Occipital lobe (tissue), 3 donors: ENCODE measurements at places on chromosomes 6 and 20.
A peak's percentile ranks its signal among the peaks of the same experiment; 100 is the strongest.

DNA sequence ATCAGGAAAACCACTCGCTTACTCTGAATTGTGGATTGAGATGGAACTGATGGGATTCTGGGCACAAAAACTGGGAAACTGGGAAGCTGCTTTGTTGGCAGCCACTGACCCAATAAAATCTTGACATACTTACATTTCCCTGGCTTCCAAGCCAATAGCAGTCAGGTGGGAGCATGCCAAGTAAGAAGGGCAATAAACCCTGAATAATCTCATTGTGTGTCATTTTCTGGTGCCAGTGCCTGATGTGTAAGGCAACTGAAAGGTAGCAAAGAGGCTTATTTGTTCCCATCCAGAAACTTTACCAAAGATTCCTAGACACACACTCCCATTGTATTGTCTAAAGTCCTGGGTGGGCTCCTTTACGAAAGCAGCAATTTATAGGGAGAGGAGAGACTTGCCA, 93.2 kb downstream of the TBX18 start:
- no peak for DNase-seq

GRCh38 chr6:147449405-147450161, 58.9 kb upstream of the SAMD5 start:
- DNase-seq: no peak

- no peak for DNase-seq
Measured at GRCh38 chr20:5397393-5397792, 80.6 kb upstream of the PROKR2 start.

GRCh38 chr6:26021001-26021349, 58.4 kb downstream of the TRIM38 start:
- DNase-seq: peak; percentile 35

DNA sequence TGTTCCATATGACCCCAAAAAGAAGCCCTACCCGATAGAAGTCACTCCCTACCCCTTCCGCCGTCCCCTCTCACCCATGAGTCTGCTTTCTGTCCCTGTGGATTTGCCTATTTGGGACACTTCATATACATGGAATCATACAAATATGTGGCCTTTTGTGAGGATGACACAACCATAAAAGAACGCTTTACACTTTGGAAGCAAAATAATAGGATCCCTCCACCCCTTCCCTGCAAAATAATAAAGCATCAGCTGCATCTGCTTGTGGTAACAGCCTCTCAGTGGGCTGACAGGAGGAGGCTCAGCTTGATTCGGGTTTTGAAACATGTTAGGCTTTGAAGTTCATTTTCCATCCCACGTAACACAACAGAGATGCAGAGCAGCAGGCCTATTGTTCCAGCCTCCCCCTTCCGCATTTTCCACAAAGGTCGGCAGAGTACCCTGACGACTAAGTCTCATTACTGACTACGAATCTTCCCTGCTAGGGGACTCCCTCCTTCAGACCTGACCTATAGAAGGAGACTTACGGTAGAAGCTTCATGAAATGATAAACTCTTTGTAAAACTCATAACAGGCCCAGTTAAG, 99.1 kb downstream of the ALDH8A1 start:
- no peak for DNase-seq

DNA sequence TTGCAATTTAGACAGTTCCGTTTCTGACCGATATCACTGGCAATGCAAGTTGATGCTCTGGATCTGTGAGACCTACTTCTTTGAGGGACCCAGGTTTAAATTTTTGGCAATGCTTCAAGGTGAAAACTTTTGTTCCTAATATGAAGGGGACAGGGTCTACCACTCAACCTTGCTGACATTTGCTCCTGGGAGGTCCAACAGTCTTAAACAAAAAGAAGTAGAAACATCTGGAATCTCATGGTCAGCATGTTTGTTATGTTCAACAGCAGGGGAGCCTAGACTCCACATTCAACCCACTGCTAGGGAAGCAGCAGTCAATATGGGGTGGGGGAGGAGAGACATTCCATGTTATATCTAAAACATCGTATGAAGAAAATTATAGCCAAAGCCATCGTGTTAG, 196.4 kb downstream of the SIM1 start:
- DNase-seq: no peak

DNA sequence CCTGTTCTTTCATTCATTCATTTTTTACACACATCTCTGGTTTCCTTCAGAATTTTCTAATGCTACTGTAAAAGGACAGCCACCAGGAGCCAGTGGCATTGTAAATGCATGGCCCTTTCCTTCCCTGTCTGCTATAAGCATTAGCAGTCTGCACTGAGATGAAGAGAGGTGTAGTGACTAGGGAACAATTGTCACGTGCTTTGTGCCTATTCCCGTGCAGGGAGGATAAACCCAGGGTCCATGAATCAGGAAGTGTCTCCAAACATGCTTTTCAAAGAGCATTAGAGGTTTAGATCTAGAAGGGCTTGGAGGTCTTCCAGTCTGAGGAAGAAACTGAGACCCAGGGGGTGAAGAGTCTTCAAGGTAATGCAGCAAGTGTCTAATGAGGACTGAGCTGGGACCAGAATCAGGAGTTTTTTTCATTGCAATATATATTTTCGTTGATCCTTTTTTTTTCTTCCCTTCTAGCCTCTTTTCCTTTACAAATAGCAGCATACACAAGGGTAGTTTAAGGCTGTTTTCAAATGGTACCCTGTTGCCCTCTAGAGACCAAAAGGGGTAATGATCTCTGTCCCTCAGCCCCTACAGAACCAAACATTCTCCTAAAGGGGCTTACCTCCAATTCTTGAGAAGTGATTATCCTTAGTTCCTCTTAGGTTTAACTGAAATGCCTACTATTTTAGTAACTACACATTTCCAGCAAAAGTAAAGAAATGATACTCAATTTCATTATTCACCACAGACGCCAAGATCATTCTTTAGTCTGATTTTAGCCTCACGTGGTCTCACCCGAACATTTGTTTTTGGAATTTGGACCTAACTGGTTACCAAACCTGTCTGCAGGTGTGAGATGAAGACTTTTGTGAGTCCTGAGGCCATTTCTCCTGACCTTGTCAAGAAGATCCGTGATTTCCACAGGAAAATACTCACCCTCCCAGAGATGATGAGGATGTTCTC, 6.6 kb downstream of the TRIM15 start:
- DNase-seq: no peak

GRCh38 chr20:32482442-32483261, 102.5 kb downstream of the NOL4L start:
- DNase-seq: no peak

DNA sequence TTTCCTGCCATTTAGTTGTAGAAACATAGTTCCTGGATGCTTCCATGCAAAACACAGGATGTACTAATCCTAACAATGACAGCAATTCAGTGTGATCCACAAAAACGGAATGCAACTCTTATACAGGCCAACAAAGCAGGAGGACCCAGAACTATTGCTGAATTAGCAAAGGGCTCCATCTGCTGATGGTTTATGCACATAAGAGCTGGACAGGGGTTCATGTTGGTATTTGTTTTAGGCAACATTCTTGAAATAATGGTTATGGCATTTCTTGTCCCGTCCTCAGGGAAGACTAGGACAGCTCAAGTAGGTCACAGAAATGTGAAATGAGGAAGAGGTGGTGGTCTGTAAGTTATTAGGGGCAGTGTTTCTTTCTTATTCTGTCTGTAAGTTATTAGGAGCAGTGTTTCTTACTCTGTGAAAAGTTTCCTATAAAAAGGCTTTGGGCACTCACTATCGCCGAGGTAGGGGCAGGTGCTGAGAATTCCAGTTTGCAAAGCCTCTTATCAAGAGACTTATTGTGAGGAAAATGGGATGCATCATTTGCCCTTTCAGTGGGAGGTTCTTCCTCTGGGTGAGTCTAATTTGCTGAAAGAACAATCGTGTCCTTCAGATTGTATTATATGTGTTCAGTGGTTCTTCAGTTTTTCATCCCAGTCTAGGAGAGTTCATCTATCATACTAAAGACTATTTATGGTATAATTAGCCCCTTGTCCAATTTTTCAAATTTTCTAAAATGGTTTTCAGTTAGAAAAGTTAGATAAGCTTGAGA, 171.1 kb downstream of the MCHR2 start:
- DNase-seq: no peak

DNA sequence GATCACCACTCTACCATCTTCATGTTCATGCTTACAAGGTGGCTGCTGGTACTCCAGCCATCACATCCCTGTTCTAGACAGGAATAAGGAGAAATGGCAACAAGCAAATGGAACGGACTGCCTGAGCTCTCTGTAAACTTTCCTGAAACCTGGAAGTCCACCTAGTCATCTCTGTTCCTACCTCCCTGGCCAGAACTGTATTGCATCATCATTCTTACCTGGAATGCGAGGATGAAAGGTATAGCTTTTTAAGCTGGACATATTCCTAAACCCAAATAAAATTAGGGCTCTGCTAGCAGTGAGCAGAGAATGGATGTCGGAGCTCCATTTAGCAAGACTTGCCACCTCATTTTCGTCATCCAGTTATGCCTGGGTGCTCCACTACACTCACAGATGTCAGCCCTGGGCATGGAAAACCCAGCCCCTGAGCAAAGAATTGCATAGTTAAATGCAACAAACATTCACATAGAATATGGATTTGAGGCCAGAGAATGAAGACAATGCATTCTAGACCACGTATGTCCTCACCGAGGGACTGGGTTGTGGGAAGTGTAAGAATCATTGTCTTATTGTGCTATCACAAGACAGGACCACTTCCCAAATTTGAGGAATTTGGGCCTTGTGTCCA, 214.3 kb upstream of the CDYL start:
- no peak for DNase-seq

DNA sequence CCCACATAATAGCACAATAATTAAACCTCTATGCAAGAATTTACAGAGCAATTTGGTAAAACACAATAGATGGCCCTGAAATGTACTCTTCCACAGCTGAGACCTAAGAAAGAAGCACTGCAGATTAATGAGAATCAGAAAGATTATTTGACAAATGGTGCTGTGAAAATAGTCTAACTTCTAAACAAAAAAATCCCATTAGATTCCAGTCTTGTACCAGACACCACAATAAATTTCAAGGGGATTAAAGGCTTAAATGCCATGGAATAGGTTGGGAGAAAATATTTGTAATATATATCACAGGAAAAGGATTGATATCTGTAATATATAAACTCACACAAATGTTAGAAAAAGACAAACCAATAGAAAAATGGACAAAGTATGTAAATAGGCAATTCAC, 14.4 kb downstream of the TMEM244 start:
- DNase-seq: no peak

DNA sequence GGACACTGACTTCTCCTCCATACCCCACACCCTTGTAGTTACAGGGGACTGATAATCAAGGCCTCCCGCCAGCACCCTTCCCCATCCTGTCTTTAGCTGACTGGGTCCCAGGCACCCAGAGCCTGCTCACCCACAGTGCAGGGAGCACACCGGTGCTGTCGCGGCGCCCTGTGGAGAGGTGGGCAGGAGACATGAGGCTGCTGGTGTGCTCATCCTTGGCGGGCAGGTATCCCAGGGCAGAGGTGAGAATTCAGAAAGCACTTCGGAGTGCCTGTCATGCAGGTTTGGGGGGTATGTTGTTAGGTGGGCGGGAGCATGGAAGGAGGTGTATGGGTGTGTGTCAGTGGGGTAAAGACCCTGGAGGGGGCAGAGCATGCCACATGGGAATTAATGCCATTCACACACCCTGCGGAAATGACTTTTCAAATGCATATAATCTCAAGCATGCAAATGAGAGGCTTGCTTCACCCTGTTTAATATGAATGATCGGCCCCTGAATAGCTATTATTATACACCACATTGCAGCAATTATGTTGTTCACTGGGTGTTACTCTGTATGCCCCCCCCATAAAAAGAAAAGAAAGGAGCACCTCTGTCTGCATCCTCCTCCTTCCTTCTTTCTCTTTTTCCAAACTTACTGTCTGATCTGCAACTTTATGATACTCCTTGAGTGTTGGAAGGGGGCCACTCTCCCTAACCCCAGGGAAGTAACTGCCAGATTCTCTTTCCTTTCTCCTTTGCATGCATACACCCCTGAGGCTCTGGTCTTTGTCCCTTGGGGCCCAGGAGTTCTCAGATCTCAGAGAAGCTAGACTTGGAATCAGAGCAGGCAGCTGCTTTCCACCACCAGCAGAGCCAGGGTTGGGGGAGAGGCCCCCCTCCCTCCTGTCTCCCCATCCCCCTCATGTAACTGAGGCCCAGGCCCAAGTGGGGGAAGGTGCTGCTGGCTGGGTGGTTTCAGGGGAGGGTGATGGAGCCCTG, 16.0 kb downstream of the FOXP4 start:
- no peak for DNase-seq

DNA sequence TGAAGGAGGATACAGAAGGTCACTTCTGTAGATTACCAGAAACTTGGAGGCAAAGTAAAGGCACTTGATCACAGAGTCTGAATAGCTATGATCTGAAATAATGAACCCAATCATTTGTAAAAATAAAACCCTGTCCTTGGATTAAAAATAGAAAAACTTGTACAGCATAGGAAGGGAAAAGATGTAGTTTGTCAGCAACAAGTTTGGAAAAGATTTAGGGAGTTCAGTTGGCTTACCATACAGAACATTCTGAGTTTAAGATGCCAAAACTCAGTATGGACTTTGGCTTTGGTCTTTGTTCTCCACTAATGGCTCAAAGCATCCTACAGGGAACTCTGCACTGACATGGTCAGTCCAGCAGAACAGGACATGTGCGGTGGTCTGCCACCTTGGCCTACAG, 240.6 kb downstream of the BCKDHB start:
- no peak for DNase-seq

GRCh38 chr6:17867880-17868279, 119.6 kb downstream of the KIF13A start:
- no peak for DNase-seq

DNA sequence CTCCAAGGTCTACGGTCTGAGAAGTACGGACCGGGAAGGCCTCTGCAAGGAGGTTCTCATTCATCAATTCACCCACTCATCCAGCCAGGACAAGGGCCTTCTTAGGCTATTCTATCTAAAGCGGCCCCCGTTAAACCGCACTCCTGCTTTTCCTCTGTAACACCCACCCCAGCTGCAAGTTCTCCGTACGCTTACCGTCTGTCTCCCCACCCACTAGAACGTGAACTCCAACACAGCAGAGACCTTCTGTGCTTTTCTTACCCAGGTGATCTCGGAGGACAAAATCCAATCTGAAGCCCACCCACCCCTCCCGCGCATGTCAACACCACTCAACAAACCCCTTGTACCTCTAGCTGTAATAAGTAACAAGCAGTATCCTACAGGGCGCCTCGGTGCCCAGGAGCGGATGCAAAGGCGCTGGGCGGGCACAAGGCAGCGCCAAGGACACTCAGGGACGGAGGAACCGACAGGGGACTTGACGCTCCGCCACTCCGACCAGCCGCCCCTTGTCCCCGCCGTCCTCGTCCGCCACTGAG, 351 bp downstream of the AURKA start:
- no peak for DNase-seq

GRCh38 chr6:136148051-136148450, 102.1 kb downstream of the MTFR2 start:
- DNase-seq: no peak

DNA sequence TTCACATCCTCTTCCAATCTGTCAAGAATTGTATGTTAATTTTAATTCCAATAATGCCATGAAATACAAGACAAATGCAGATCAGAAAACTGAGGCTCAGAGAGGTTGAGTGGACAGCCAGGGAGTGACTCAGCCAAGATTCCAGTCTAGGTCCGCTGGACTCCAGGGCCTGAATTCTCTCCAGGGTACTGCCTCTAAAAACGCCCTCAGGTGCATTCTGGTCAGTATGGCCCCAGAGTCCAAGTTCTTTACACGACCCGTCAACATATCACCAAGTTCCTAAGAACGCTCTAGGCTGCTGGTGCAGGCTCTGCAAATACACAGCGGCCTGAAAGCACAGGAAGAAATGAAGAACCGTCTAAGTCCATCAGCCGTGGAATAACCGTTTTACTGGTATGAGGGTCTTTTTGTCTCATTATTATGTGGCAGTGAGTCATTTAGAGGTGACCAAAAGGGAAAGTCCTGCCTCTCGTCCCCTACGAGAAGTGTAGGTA, 709 bp upstream of the ASXL1 start:
- DNase-seq: no peak
